AG09309 (cell line): ENCODE measurements at places on chromosomes 3 and 15.

DNA sequence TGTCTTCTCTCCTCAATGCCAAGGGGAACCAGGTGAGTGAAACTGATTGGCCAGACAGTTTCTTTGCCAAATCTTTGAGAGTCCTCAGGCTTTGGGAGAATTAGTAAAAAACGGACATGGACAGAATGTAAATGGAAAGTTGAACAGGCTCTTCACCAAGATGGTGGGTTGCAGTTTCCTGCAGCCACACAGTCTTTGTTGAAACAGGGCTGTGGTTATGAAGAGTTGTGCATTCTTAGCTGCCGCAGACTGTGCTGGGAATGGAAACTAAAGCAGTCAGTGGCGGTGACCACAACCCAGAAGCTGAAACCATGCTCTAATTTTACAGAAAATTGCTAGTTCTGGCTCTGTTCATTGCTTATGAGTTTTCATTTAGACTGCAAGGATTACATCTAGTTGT, 42.1 kb upstream of the TASOR start:
- DNase-seq, result no peak

- no peak for DNase-seq
These were observed 335.2 kb upstream of the MCTP2 start for GRCh38 chr15:93895976-93896770.

- no peak for DNase-seq
These were observed 89.7 kb upstream of the SLC4A7 start for GRCh38 chr3:27573780-27574437.

- peak; percentile 49 for DNase-seq
These were observed 5.9 kb upstream of the NDUFAF1 start for GRCh38 chr15:41408234-41408641.

GRCh38 chr3:78908236-78908635, 859.6 kb downstream of the ROBO1 start:
- DNase-seq, result no peak

- DNase-seq, result no peak
These were observed 84.7 kb upstream of the THBS1 start for GRCh38 chr15:39495871-39496840.
